ENCODE measurements at places on chromosomes 5 and 9. TPM values are rescaled to one million over a fixed set of nuclear protein-coding genes. Genes with fewer than 3 reads are reported as not detected.
A peak's percentile ranks its signal among the peaks of the same experiment; 100 is the strongest.

LIX1 gene
- not detected for total RNA-seq

INSL4 gene
- total RNA-seq, result 0.33 TPM

- DNase-seq, result no peak
These were observed 154.2 kb downstream of the DOCK2 start for GRCh38 chr5:169791251-169791650.

GRCh38 chr9:84600739-84601138, 68.8 kb upstream of the NTRK2 start:
- peak; percentile 6 for DNase-seq

KCNN2 gene
- total RNA-seq, result not detected

- peak; percentile 75 for DNase-seq
These were observed 11.4 kb upstream of the ANKRD33B start for GRCh38 chr5:10552183-10553143.

CFAP90 gene
- total RNA-seq, result not detected

NR5A1 gene
- total RNA-seq, result not detected

GRCh38 chr9:5715548-5716127, 86.7 kb downstream of the RIC1 start:
- no peak for DNase-seq

FAM221B gene
- total RNA-seq, result not detected

- DNase-seq, result no peak
These were observed 29.5 kb downstream of the ANKH start for GRCh38 chr5:14842117-14842516.

DNA sequence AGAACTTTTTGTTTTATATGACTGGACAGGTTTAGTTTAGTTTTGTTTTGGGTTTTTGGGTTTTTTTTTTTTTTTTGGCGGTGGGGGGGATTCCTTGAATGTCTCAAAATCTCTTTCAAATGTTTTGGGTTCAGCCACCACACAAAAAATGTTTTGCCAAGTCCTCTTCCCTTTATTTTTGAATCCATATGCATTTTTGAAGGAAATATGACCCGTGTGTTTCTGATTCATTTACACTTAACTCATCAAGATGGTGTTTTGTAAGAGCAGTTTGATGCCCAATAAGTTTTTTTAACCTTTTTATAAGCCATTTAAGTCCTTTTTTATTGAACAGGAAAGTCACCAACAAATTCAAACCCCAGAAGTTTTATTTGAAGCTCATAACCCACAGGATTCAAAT, 209.8 kb downstream of the CWC27 start:
- no peak for DNase-seq

DNA sequence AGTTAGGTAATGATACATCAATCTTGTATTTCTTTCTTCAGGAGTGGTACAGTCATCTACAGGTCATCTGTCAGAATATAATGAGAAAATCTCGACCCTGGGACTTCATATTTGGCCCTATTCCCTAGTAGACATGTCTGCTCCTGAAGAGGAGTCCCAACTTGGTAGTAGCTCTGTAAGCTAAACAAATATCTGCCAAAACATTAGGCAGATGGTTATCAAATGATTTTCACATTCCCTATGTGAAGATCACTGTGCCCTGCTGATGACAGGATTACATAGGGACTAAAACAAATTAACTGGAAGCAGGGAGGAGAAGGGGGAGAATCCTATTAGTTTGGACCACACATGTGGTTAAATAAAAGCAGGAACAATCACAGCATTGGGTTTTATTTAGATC, 138.6 kb upstream of the NFIB start:
- no peak for DNase-seq

GRCh38 chr5:150588596-150588890, 51.9 kb upstream of the SYNPO start:
- no peak for DNase-seq

GRCh38 chr5:168916266-168916665, 337.1 kb upstream of the PANK3 start:
- DNase-seq, result no peak

GRCh38 chr9:16532272-16532671, 338.2 kb downstream of the BNC2 start:
- no peak for DNase-seq

GRCh38 chr5:126267438-126267837, 155.8 kb upstream of the GRAMD2B start:
- no peak for DNase-seq

GRCh38 chr5:138954257-138955012, 79.3 kb upstream of the LRRTM2 start:
- DNase-seq, result no peak

GRCh38 chr5:172407241-172407691, 47.1 kb downstream of the SH3PXD2B start:
- DNase-seq, result no peak

DNA sequence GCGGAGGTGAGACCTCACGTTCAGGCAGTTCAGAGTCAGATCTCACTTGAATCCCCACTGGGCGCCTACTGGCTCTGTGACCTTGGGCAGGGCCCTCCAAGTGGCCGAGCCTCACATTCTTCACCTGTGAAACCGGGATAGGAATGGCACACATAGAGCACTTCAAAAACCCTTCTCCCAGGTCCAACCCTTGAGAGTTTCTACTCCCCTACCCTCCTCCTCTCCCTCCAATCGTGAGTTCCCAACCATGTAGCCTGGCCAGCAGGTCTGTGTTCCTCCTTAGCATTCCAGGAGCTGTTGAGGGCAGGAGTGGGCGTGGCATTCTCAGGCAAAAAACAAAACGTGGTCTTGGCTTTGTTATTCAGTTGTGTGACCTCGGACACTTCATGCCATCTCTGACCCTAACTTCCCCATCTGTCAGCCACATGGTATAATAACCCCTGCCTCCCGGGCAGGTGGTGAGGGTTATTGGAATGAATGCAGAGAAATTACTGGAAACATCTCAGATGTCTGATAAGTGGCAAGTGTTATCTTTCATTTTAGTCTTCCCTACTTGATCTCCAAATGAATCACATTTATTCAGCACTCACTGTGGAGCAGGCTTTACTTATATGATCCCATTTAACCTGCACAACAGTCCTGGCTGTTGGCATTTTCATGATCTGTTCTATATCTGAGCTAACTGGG, 112.8 kb upstream of the BOD1 start:
- DNase-seq, result no peak
